SHP77 treated with DMSO at 0.1 percent for 48 hours (cell line): ENCODE measurements at places on chromosomes 12 and 14.

DNA sequence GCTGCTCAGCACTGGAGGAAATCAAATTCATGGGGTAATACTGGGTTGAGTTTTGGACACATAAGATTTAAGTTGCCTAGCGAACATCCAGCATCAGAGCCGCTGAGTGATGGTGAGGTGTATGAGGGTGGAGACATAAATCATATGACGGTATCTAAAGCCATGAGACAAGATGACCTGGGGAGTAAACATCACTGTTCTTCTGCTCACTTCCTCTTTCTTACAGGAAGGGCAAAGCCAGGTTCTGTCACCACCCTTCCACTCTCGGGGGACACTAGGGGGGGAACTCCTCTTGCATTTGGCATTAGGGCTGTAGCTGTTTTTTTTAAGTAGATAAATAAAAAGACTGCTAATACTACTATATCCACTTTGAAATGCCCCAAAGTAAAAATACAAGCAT, 24.0 kb downstream of the PRDM4 start:
- no peak for DNase-seq

GRCh38 chr12:107759410-107759809, 1.5 kb downstream of the PRDM4 start:
- DNase-seq = no peak

DNA sequence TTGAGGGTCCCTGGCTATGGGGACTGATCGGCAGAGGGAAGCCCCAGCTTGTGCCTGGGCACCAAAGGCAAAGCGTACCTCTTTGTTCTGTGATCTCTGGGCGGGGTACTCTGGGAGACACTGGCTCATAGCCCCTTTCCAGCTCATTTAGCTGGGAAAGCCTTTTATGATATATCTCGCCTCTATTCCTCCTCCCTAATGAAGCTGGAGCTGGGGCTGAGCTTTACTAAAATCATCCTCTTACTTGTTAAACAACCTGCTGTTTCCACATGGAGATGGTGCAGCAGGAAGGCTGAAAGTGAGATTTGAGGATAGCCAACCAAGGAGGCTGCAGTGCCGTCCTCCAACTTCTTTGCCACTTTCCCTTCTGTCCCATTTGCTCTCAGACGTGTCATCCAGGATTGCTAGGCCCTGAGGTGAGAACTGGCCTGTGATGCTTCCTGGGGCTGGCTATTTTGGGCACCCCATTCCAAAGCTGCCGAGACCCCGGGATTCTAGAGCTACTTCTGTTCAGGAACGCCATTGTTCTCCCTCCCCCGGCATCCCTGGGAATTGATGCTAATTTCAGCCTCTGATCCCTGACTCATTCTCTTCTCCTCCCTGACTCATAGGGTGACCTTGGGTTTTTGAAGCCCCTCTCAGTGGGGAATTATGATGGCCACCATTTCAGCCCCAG, 16.0 kb downstream of the PDE1B start:
- DNase-seq = no peak

DNA sequence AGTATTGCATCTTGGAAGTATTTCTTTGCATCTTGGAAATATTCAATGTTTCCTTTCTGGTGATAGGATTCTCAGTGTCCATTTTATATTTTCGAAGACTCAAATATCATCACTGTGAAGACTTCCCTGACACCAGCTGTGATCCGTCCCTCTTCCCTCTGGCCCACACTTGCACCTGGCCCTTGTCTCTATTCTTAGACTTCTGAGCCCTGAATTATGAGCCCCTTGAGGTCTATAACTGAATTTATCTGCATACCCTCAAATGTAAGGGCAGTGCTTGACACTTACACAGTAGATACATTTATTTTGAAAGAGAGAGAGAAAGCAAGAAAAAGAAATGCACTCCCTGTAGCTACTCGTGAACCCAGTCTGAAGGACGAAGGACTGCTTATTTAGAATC, 376.7 kb downstream of the ZFP36L1 start:
- no peak for DNase-seq

DNA sequence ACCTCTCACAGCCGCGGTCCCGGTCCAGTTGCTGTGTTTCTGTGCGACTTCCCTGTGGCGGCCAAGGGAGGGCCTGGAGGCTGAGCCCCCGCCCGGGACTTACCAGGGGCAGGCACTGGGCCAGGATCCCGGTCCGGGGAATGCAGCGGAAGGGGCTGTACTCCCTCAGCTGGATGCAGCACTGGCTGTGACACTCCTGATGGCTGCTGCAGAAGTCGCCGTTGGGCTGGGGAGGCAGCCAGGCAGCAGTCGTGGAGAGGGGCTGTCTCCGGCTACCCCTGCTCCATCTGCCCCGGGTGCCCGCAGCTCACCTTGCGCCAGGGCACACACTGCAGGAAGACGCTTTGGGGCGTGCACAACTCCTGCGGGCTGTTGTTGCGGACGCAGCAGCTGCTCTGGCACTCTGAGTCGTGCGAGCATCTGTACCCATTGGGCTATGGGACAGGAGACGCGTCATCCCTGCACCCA, 6.2 kb downstream of the LRCOL1 start:
- no peak for DNase-seq
